ENCODE measurements at places on chromosomes 2 and 18. TPM values are rescaled to one million over a fixed set of nuclear protein-coding genes. Genes with fewer than 3 reads are reported as not detected.

Gene DHRS9
- 3.2 TPM for total RNA-seq

Gene C1D
- total RNA-seq, result 31.7 TPM

Gene MC2R
- not detected for total RNA-seq

Gene GREB1
- 2.6 TPM for total RNA-seq

Gene MEMO1
- total RNA-seq, result 82.1 TPM

Gene ABI2
- 54.0 TPM for total RNA-seq

Gene NT5C1B
- total RNA-seq, result not detected

Gene DYNAP
- total RNA-seq, result not detected

Gene ASXL3
- total RNA-seq, result not detected

Gene BMP10
- total RNA-seq, result not detected

Gene PAX3
- total RNA-seq, result not detected

Gene SULT1C4
- not detected for total RNA-seq

Gene GPAT2
- total RNA-seq, result not detected

Gene ZSCAN30
- 0.48 TPM for total RNA-seq

Gene C2orf66
- 0.14 TPM for total RNA-seq

Gene ALK
- not detected for total RNA-seq

Gene DUSP19
- 0.45 TPM for total RNA-seq

Gene RAB6C
- not detected for total RNA-seq

Gene AMER3
- total RNA-seq, result not detected

Gene MARCO
- total RNA-seq, result 0.08 TPM

Gene QPCT
- total RNA-seq, result 20.4 TPM

Gene FER1L5
- total RNA-seq, result not detected

Gene NEMP2
- 9.7 TPM for total RNA-seq

Gene IL1R1
- 43.5 TPM for total RNA-seq

Gene FBXO41
- 5.2 TPM for total RNA-seq

Gene TBR1
- total RNA-seq, result not detected

Gene KCNF1
- 47.2 TPM for total RNA-seq

Gene NEU2
- not detected for total RNA-seq

Gene FLACC1
- total RNA-seq, result not detected

Gene RND3
- 46.2 TPM for total RNA-seq

Gene IL18RAP
- not detected for total RNA-seq

Gene CKAP2L
- 15.9 TPM for total RNA-seq

Gene IMMT
- 119 TPM for total RNA-seq

Gene SLC8A1
- total RNA-seq, result 0.34 TPM

Gene PCARE
- not detected for total RNA-seq

Gene PROM2
- not detected for total RNA-seq

Gene SNED1
- 0.54 TPM for total RNA-seq

Gene RALB
- total RNA-seq, result 65.6 TPM

Gene SP5
- total RNA-seq, result 0.06 TPM

Gene MLPH
- total RNA-seq, result 327 TPM

Gene NEB
- 0.20 TPM for total RNA-seq

Gene AQP12B
- total RNA-seq, result not detected

Gene LOXHD1
- not detected for total RNA-seq

Gene NEUROD1
- not detected for total RNA-seq

Gene SPR
- total RNA-seq, result 126 TPM

Gene PRSS56
- total RNA-seq, result 0.21 TPM

Gene RAB6D
- total RNA-seq, result not detected

Gene AQP12A
- not detected for total RNA-seq
